ENCODE measurements at places on chromosomes 3 and 15.

GRCh38 chr15:64001148-64001547 lies 45.1 kb downstream of the DAPK2 start:
- DNase-seq, result no peak

- DNase-seq, result no peak
Observed at GRCh38 chr3:69493157-69493556, 107.3 kb upstream of the FRMD4B start.

DNA sequence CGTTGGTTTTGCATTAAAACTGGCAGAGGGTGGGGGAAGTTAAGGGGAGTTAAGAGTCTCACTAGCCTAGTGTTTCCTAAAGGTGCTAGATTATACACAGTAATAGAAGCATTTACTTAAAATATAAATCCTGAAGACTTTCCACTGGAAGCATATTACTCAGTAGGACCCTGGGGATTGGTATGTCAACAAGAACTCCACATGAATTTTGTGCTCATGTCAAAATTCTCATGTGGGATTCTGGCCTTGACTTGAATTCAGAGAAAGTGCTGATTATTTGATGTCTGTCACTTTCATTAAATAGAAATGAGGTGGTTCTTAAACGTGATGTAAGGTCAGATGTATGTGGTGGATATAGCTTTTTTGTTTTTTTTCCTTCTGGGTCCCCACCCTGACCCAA lies 997.2 kb downstream of the TUSC7 start:
- DNase-seq, result peak; percentile 64

DNA sequence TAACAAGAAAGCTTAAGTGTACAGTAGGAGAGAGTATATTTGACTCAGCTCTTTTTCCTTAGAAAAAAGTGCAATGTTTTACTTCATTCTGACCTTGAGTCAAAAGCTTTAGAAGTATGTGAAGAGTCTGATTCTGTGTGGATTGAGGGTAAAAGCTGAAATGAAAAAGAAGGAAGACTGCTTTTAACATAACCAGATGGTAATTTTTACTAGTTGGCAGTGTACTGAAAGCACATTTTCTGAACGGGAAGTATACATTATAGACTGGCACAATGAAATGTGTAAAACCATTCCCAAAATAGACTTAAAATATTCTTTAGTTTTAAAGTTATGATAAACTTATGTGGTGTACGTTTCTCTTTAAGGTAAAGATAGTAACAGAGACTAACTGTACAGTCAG lies 197.8 kb upstream of the ZNF717 start:
- no peak for DNase-seq

GRCh38 chr3:26920646-26921478 lies 298.3 kb downstream of the LRRC3B start:
- DNase-seq, result no peak

- no peak for DNase-seq
Observed at GRCh38 chr3:151214459-151214858, 11.4 kb upstream of the GPR171 start.

DNA sequence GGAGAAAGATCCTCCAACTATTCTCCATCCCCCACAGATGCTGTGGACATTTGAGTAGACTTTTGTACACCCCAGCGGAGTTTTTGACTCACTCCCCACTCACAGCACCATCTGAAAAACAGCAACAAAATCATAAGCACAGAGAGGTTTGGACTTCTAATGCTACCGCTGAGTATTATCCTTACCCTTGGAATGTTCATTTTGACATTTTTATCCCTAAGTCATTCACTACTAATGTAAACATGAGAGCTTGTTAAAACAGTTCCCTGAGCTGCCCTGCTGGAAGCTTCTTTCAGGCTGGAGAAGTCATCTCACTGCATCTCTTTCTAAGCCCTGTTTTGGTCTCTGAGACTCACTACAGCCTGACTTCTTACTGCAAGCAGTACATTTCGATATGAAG lies 1045.9 kb downstream of the MCTP2 start:
- peak; percentile 95 for DNase-seq

GRCh38 chr3:133152056-133152455 lies 113.9 kb downstream of the TMEM108 start:
- DNase-seq, result no peak

- DNase-seq, result peak; percentile 61
Observed at GRCh38 chr3:195441476-195441991, 1.3 kb downstream of the ACAP2 start.

DNA sequence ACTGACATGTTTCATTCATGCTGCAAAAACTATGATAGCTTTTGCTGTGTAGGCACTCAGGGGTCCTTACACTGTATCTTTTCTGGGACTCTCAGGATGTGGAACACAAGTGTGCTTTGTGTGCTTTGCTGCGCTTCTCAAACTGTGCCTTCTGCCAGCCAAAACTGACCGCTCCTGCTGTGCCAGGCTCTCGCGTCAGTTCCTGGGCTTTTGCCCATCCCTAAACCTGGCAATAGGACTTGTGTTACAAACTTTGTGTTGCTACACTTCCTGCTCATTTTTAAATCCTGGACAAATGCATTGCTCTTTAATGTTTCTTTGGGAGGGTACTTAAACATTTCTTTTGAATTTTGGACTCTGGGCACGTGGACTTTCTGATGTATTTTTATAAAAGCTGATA lies 60.3 kb downstream of the DIPK2A start:
- DNase-seq, result no peak

DNA sequence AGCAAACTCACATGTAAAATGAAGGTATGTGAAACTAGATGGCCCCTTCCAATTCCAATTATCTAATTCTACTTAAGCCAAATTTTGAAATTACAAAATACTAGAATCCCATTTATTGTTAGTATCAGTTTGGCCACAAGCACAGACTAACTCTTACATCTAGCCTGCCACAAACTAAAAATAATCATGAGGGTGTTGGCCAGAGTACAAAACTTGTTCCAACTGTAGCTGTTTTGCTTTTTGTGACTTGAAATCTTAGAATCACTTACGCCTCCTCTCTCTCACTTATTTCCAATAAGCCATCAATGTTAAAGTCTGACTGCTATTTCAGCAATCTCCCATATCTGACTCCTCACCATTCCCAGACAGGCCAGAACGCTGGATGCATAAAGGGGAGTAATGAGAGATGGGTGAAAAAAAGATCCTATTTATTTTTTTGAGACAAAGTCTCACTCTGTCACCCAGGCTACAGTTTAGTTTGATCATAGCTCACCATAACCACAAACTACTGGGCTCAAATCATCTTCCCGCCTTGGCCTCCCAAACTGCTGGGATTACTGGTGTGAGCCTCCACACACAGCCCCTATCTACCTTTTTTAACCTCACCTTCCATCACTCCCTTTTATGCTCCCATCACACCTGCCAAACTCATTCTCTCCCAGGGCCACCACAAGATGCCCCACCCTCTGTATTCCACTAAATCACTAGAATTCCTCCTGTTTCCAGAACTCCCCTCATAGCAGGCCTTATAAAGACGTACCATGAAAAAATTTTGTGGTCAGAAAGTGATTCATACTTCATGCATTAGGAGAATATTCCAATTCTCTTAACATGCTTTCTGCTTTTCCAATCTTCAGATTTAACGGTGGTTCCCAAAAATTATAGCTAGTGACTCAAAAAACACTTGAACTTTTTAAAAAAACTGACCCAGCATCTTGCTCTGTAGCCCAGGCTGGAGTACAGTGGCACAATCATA lies 36.5 kb downstream of the ATOSA start:
- DNase-seq, result peak; percentile 87

- DNase-seq, result peak; percentile 70
Observed at GRCh38 chr3:97971679-97972567, at the start of gene RIOX2. Gene RIOX2 (minus strand): TSS chr3:97972431. CDS start chr3:97967593, 4,838 bp downstream.

DNA sequence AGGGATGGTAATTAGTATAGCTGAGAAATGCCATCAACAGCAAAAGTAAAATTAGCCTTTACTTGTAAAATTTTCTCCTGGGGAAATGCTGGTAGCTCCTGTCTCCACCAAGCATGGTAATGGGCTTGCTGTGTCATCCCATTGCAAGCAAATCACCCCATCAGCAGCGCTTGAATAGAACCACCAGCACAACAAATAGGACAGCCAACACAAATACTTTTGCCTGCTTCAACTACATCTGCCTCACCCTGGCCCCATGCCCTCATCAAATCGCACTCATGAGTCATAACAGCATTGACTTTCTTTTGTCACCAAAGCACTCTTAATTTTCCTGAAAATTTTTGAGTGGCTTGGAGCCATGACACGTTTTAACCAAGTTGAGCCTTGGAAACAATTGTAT lies 52.6 kb downstream of the ERC2 start:
- DNase-seq, result no peak
